T-cell (primary cell): ENCODE measurements at places on chromosomes 1 and 21.

DNA sequence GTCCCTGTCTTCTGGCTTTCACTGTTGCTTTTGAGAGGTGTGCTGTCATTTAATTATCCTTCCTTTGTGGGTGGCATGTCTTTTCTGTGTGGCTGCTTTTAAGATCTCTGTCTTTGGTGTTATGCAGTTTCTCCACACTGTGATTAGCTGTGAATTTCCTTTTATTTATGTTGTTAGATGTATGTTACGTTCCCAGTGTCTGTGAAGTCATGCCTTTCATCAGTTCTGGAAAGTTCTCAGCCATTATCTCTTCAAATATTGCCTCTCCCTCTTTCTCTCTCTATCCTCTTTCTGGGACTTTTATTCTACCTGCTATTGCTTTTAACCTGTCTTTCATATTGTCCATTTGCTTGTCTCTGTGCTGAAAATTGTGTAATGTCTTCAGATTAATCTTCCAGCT, 21.0 kb upstream of the CSF3R start:
- DNase-seq = no peak

- DNase-seq = no peak
Measured at GRCh38 chr1:230037261-230037660, 29.8 kb upstream of the GALNT2 start.

DNA sequence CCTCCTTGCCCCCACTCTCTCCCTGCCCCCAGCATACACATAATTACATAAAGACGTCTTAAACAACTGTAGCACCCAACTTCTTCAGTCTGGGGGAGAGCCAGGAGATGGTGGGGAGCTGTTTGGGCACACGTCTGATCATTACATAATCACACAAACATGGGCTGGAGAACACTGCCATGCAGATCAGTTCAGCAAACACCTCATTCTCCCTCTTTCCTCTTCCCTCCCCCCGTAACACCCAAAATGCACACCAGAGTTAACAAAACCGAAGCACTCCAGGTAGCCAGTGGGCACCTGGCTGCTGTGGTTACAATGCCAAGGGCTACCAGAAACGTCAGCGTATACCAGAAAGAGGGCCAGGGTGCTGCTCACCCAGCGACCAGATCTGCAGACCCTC, 1.6 kb downstream of the HIVEP3 start:
- no peak for DNase-seq

DNA sequence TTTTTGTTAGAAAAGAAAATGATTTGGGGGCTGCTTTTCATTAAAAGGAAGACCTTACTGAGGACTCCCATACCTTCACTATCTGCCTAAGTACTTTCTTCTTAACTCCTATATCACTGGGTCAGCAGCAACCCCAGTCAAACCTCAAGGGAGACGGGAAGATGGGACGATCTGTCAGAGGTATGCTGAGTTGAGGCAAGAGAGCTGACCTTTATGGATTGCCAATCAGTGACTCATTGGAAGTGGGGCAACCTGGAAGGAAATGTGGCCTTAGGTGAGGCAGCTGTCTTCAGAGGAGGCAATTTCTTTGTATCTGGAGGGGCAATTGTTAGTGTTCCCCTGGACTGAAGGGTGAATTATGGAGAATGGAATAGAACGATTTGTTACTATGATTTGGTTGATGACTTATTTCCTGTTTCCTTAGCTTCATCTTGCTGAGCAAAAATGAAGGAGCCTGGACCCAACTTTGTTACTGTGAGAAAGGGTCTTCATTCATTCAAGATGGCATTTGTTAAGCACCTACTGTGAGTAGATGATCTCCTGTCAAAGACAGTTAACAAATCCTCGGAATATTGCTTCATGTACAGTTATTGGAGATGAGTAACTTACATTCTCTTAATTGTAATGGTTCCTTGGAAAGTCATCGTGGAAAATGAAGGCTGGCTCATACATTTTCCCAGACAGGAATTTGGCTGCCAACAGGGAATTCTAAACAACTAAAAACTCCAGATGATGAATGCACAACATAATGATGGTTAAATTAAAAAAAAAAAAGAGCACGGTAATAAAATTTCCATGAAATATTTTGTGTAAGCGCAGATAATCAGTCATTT, 134.7 kb upstream of the KCNJ15 start:
- no peak for DNase-seq

DNA sequence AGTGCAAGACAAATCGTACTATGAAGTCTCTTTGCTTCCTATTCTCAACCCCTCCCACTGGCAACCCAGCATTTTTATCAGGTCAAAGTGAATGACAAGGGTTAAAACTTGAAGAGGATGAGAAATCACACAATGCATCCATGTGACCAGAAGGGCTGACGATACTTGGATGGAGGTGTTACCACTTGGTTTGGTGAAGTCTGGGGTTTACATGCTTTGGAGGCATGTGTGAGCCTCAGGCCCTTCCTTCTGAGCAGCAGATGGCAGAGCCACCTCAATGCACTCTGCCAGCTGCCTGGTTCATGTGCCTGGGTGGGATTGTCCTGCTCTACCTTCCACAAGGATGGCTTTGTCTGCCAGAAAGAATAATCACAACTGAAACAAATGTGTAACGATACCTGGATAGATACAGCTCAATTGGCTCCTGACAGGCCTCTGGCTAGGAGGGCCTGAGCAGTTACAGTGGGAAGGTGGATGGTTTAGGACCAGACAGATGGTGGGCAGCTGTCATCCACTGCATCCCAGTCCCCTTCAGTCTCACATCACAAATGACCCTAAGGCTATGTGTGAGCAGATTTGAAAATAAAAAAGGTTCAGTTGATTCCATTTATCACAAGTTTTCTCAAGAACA, 51.5 kb upstream of the CNIH3 start:
- DNase-seq = no peak

DNA sequence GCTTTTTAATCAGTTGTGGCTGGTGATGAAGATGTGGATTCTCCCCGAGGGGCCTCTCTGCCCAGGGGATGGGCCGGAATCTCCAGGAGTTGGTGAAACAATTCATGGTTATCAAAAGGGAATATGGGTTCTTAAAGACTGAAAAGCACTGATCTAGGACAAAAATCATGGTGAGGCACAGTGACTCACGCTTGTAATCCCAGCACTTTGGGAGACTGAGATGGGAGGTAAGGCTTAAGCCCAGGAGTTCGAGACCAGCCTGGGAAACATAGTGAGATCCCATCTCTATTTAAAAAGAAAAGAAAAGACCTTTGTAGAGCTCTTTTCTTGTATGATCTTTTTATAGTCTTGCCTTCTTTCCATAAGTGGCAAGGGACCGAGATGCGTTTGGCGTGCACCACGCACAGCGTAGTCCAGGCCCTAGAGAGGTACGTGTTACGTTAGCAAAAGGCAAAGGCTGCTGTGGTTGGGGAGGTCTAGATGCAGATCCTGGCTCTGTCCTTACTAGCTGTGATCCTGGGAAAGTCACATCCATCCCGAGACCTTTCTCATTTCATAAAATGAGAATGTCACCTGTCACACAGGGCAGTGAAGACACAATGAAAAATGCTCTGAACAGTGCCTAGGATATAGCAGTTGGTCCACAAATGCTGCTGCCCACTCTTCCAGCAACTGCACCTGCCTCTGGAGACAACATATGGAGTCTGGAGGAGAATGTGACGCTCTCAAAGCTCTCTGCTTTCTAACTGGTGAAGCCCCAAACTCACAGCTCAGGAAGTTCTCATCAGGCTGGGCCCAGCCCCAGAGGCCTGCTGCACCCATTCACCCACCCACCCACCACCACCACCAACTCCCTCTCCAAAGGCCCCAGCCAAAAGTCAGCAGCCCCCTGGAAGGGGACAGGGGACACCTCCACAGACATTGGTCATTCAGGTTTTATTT, 54.8 kb downstream of the KIF21B start:
- no peak for DNase-seq

- DNase-seq = no peak
Measured at GRCh38 chr1:201218409-201218808, 27.8 kb downstream of the IGFN1 start.

DNA sequence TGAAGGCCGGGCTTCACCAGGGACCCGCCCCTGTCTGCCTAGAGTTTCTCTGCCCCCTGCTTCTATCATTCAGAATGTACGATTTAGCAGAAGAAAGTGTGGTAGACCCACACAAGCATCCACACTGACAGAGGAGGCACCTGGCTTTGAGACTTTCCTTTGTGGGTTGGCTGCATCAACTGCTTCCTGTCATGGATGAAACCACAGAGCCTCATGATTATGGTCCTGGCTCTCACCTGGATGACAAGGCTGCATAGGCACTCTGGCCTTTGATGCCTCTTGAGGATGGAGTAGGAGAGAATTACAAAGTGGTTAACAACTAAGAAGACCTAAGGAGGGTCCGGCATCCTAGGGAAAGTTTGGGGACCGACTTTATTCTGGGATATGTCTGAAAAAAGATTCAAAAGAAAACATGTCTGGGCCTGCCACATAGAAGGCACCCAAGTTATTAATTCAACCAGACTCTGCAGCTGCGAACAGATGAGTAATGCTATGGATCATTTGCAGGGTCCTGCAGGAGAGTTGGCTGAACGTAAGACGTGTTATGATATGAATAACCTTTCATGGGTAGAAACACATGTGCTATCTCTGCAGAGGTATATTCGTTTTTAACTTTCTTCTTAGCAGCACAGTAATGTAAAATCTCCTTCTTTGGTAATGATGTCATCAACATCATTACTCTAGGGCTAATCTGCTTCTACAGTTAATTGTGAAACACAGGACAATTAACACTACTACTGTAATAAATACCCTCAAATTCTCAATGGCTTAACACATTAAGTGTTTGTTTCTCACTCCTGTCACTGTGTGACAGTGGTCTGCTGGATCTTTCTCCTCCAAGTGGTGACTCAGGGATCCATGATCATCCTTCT, 136.2 kb downstream of the SLC35F3 start:
- DNase-seq = no peak

DNA sequence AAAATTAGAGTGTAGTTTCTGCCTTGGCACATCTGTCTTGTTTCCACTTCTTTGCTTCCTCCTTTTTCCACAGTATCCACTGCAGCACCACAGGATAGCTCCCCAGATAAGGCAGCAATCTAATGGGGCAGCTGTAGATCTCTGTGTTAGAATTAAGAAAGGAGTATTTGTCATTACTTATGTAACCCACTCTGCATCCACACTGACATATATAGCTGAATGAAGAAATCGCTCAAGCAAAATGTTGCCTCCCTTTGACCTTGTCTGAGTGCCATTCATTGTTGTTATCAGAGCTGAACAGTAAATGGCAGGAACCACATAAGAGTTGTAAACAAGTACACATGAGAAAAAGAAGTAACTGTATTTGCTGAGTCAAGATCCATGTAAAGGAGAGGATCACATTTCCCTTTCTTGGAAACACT, 45.9 kb upstream of the DPH5 start:
- DNase-seq = no peak

DNA sequence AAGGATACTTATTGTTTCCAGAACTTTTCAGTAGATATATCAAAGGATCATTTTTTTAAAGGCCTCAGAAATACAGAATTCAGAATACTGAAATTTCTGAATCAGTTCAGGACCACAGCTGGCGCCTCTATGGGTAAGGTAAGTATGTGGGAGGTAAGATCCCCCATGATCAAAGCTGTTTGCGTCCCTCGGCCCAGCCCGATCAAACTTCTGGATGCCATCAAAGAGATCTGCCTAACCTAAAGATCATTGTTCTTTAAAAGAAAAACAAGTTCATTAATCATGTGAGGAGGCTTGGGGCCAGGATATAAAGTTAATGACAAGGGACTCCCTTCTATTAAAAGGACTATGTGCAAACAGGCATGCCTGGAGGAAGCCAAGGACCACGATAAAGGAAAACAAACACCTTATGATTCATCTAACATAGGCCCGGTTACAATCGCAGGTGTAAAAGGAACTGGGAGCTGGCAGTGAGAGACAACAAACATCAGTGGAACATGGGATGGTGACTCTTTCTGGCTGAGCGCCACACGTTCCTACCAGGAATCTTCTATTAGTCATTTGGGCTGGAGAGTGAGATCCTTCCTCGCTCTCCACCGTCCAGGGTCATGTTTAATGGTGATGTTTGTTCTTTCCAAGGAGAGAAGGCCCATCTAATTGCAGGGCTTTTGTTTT, 2.8 kb upstream of the BACE2 start:
- no peak for DNase-seq

DNA sequence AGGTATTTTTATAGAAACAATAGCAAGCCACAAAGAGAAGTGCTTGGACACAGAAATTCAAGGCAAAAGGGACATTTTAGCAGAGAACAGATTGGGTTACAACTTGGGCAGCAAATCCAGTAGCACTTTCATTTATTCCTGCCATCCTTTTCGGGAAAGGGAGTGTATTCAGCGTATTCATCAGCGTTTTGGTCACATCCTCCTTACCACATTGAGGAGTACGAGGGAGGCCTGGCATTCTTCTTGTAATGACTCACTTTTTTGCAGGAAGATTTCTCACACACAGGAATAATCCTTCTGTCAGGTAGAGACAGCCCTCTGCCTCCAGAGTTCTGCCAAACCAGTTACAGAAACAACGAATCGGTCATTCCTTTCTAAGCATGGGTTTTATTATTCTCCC, 18.1 kb upstream of the FAM78B start:
- DNase-seq = no peak

DNA sequence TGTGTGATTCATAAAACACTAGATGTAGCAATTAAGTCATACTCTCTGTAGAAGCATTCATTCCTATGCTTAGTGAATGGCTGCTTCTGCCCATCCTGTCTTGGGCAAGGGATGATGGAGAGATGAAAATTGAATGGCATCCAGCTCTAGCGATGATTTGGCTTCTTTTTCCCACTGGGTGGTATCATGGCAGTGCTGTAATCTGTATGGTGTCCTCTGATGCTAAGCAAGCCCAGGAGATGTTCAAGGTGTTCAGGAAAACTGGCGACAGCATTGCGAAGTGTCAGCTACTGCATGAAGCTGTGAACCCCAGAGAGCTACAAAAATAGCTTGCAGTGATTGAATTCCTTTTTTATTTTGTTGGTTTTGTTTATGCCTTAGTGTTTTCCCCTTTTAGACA, 48.9 kb upstream of the LEPR start:
- no peak for DNase-seq

DNA sequence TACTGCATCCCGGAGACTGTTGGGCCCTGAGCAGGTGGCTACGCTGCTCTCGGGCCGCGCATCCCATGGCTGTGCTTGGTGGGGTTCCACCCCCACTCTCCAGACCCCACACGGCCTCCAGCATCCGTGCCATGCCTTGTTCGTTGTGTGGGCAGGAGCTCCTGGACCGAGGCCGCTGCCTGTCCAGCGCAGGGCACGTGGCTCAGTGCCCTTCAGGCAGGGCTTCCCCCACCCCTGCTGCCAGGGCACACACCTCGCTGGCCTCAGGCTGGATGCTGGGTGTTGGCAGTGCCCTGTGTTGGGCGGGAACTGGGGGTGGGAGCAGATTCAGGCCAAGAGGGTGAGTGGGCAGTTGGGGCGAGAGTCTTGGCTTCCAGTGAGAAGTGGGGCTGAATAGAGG, 9.9 kb downstream of the PRKCZ start:
- DNase-seq = no peak

- no peak for DNase-seq
Measured at GRCh38 chr1:40318970-40319621, 2.0 kb upstream of the COL9A2 start.

- DNase-seq = no peak
Measured at GRCh38 chr1:201711811-201712210, 117.1 kb upstream of the IPO9 start.

GRCh38 chr21:25186273-25186672, 421.0 kb downstream of the MRPL39 start:
- no peak for DNase-seq

GRCh38 chr1:27650539-27651175, 15.7 kb upstream of the FGR start:
- DNase-seq = no peak

GRCh38 chr21:34845521-34846451, 177.0 kb downstream of the CLIC6 start:
- no peak for DNase-seq
